ENCODE measurements at places on chromosomes 6 and 20.

DNA sequence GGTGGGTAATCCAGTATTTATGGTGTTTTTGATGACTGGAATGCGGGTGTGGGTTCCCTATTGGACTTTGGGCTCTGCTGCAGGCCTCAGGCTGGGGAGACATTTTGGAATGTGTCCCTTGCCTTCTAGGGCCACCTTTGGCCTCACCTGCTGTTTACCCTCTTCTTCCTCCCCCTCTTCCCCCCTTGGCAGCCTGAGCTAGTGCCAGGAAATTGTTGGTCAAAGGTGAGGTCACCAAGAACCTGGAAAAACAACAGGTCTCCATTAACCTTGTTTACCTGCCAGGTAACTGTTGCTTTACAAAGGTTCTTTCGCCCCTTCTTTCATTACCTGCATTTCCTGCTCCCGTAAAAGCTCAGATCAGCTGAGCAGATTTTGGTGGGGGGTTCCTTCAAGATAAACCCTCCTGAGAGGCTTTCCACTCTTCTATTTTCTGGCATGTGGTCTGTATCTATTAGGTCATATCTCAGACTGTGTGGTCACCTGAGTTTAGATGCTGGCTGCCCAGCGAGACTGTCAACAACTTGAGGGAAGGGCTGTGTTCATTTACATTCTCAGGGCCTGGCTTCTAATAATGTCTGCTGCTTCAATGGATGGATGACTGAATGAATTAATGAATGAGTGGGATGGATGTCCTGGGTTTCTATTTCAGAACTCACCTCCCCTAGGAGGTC is 34.7 kb downstream of the VEGFA start:
- DNase-seq: no peak

DNA sequence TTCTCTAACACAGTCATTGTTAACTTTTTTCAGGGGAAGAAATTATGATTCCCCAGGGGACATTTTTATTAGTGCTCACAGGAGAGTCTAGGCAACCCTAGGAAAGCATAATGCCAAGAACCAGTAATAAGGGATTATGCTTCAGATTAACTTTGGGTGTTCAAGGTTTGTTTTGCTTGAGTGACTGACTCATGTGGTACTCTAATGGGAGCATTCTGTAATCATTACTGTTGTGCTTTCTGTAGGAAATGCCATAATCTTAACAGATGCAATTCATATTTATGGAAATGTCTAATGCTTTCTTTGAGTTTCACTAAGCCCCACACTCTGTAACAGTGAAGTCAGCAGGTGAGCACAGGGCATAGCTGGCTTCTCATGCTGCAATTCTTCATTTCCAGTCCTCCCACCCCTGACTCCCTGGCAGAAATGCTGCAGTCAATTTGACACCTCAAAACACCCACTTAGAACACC is 263.4 kb upstream of the MAN1A1 start:
- no peak for DNase-seq

- DNase-seq: no peak
These were observed 898.9 kb upstream of the MAN1A1 start for GRCh38 chr6:120248451-120248850.

DNA sequence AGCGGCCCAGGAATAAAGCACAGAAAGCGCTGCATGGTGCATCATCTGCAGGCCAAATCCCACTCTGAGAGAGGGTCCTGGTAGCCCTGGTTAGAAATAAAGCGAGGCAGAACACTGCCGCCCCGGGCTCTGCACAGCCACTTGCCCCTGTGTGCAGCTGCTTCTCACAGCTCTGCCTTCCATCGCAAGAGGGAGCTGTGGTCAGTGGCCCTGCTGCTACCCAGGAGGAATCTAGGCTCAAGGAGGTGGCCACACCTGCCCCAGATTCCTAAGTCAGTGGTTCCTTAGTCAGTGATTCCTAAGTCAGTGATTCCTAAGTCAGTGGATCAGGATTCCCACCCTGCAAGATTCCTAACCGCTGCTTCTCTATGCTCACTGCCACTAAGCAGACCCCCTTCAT is 8.8 kb downstream of the CDH4 start:
- no peak for DNase-seq

DNA sequence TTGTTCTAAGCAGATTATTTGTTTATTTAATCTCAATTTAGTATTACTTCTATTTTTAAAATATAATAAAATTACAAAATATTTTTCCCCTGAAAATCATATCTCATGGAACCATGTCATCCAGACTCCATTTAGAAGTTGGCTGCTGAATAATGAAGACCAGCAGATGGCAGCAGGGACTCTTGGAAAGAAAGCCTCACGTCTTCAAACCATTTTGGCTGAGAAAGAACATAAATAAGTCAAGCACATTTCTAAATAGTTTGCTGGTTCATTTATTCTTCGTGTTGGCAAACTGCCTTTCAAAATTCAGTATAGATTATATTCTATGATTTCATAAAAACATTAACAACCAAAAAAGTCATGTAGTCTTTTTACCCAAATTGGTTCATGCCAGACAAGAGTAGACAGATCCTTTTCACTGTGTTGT is 71.7 kb downstream of the RCAN2 start:
- peak; percentile 71 for DNase-seq

DNA sequence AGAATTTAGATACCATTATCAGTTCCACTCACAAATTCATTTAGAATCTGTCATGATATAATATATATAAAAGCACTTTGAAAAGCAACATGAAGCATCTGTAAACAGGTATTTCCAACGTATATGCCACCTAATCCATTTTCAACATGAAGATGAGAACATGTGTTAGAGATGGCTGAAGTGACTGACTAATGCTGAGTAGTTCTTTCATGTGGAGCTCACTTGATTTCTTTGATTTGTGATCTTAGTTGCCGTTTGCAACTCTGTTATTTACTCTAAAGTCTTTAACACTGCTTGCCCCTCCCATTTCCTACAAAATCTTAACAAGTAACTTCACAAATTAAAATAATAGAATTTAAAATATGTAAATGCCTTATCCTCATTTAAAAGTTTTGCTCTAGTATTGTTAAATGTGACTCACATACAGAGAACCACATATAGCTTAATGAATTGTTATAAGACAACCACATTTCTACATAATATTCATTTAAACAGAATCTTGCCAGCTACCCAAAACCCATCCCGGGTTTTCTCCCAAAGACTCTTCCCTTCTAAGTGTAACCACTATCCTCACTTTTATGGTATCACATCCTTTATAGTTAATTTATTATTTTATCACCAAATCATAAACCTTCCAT is 78.3 kb downstream of the ME1 start:
- DNase-seq: no peak

- DNase-seq: peak; percentile 81
These were observed 122.8 kb downstream of the UST start for GRCh38 chr6:148869585-148869984.

GRCh38 chr6:55528624-55529023 is 50.4 kb downstream of the HMGCLL1 start:
- peak; percentile 35 for DNase-seq
